ENCODE measurements at places on chromosomes 7 and 10. TPM values are rescaled to one million over a fixed set of nuclear protein-coding genes. Genes with fewer than 3 reads are reported as not detected.
A peak's percentile ranks its signal among the peaks of the same experiment; 100 is the strongest.

The FGFR2 gene
- total RNA-seq = not detected

The AKR1D1 gene
- not detected for total RNA-seq

The OR6B1 gene
- total RNA-seq = not detected

The LOXL4 gene
- not detected for total RNA-seq

The FAM13C gene
- 0.21 TPM for total RNA-seq

The FAM237B gene
- not detected for total RNA-seq

The CRYGN gene
- 0.74 TPM for total RNA-seq

The EPDR1 gene
- 1.8 TPM for total RNA-seq

The OPALIN gene
- total RNA-seq = not detected

The LRRTM3 gene
- not detected for total RNA-seq

- no peaks in the 10 kb centered on the region for H3K36me3 ChIP-seq
- H3K4me1 ChIP-seq = peaks cover 19% of the 10 kb centered on the region
- no peak for DNase-seq
- H3K4me3 ChIP-seq = peak overlapping the region; percentile 80
Measured at GRCh38 chr10:24953675-24954074, 1.3 kb upstream of the PRTFDC1 start.

DNA sequence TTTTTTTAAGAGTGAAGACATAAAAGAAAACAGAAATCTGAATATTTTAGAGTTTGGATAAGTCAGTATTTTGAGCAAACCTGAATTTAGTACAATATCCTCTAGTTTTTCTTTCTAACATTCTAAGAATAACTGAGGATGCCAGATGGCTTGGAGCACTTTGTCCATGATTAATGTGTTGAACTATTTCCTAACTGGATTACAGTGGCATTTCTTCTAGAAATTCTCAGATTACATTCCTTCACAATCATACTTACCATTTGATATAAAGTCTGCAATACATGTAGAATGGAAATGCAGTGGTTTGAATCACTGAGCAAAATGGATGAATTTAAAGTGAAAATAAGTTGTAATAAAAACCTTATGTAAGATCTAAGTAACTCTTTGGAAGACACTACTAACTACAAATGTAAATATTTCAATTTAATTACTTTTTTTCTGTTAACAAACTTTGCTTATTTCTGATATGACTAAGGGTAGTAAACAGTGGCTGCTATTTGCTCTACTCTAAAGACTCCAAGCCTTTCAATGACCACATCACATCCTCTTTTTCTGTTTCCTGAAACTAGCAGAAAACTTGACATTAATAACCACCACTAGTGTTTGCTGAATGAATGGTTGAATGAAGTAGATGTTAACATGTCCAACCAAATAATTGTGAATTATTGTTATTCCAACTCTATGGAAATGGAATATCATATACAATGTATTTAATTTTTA lies 102.8 kb downstream of the PRKG1 start:
- no peaks in the 10 kb centered on the region for H3K4me1 ChIP-seq
- H3K4me3 ChIP-seq = no peak overlapping the region
- no peaks in the 10 kb centered on the region for H3K36me3 ChIP-seq

DNA sequence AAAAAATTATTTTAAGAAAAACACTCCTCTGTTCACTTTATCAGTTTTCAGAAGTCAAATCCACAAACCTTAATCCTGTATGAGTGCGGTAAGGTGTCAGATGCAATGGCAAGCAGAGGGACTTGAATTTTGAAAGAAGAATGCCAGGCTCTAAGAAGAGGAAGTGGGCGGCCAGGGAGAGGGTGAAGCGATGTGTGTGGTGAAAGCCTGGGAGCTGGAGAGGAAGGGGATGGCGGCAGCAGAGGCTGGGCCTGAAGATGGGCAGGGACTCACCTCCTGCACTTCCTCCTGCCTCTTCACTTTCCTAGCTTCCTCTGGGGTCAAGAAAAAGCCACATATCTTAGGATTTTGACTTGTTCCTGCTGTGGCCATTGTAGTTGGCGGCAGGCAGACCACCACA lies 609.6 kb downstream of the PARD3 start:
- no peak overlapping the region for H3K27ac ChIP-seq
- H3K4me3 ChIP-seq = no peak overlapping the region
- H3K4me1 ChIP-seq = peaks cover 5% of the 10 kb centered on the region
- DNase-seq = no peak
- no peaks in the 10 kb centered on the region for H3K27me3 ChIP-seq
- no peaks in the 10 kb centered on the region for H3K36me3 ChIP-seq

- H3K27ac ChIP-seq = no peak overlapping the region
- H3K4me1 ChIP-seq = peaks cover 1% of the 10 kb centered on the region
Measured at GRCh38 chr7:32948202-32948601, 9.0 kb upstream of the FKBP9 start.

- DNase-seq = no peak
- H3K27me3 ChIP-seq = peaks cover 15% of the 10 kb centered on the region
- no peaks in the 10 kb centered on the region for H3K4me1 ChIP-seq
- H3K27ac ChIP-seq = no peak overlapping the region
Measured at GRCh38 chr10:87696922-87697745, 37.5 kb downstream of the PAPSS2 start.

- peaks cover 6% of the 10 kb centered on the region for H3K4me1 ChIP-seq
- H3K4me3 ChIP-seq = no peak overlapping the region
- no peaks in the 10 kb centered on the region for H3K27me3 ChIP-seq
- no peaks in the 10 kb centered on the region for H3K36me3 ChIP-seq
- H3K27ac ChIP-seq = no peak overlapping the region
Measured at GRCh38 chr10:16828701-16829175, 11.5 kb upstream of the RSU1 start.

- H3K4me1 ChIP-seq = no peaks in the 10 kb centered on the region
- H3K4me3 ChIP-seq = no peak overlapping the region
- no peak overlapping the region for H3K27ac ChIP-seq
- H3K27me3 ChIP-seq = no peaks in the 10 kb centered on the region
- DNase-seq = no peak
Measured at GRCh38 chr10:27197980-27198620, 42.5 kb downstream of the ACBD5 start.

- DNase-seq = no peak
- no peak overlapping the region for H3K4me3 ChIP-seq
- no peaks in the 10 kb centered on the region for H3K36me3 ChIP-seq
- no peak overlapping the region for H3K27ac ChIP-seq
Measured at GRCh38 chr10:62333988-62334682, 40.0 kb upstream of the ZNF365 start.

DNA sequence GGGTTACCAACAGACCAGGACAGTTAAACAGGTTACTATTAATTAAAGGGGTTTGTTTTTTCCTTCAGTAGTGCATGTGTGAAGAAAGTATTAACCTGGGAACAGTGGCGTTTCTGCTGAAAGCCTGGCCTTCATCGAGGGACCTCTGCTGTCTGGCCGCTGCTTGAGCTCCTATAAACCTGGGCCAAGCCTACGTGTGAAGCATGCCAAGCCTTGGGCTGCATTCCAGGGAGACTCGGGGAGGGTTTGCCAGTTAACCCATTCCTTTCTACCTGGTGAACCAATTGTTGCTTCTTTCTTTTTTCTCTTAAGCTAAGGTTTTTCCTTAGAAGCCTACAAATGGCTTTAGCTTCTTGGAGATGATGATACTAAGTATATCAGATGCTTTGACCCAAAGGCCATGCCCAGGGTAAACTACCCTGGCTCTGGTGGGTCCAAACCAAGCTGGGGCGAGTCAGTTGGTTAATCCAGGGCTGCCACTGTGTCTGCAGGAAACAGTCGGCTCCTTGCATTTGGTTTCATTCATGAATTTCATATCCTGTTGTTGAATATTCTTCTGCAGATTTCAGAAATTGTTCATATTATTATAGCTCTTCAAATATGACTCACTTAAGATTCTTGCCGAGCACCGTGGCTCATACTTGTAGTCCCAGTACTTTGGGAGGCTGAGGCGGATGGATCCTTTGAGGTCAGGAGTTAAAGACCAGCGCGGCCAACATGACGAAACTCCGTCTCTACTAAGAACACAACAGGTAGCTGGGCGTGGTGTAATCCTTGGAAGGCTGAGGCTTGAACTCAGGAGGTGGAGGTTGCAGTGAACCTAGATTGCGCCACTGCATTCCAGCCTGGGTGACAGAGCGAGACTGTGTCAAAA lies 23.8 kb downstream of the PFKP start:
- H3K4me1 ChIP-seq = peaks cover 63% of the 10 kb centered on the region
- peak; percentile 26 for DNase-seq
- peak overlapping the region; percentile 87 for H3K27ac ChIP-seq
- H3K27me3 ChIP-seq = no peaks in the 10 kb centered on the region

DNA sequence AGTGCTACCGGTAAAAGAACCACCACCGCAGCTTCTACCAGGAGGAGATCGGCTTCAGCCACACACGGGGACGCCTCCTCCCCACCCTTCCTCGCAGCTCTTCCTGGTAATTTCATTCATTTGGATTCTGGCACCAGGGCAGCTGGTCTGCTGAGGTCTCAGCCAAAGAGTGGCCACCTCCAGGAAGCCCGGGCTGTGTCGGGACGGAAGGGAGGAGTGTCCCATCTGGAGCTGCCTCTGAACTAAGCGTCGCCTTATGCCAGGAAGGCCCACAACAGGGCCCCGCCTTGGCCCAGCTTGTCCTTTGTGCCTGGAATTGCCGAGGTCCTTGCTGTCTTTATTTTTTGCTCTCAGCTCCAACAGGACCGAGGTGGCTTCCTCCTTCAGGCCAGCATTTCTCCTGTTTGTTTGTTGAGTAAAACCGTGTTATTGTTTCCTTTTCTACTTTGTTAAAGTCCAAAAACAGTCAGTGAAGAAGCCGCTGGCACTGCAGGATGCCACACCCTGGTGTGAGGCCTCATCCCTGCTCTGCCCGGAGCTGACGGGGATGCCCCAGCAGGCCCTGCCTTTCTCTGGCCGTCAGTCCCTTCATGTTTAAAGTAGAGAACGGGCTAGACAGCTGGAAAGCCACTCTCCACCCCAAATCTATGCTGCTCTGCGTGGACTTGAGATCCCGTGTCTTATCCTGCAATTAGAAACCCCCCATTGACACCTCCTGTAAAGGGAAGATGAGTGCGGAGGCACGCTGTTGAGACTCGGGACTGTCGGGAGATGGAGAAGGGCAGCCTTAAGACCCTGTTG lies 24.5 kb upstream of the TTYH3 start:
- no peaks in the 10 kb centered on the region for H3K36me3 ChIP-seq
- H3K27ac ChIP-seq = no peak overlapping the region
- H3K27me3 ChIP-seq = no peaks in the 10 kb centered on the region
- no peak for DNase-seq

DNA sequence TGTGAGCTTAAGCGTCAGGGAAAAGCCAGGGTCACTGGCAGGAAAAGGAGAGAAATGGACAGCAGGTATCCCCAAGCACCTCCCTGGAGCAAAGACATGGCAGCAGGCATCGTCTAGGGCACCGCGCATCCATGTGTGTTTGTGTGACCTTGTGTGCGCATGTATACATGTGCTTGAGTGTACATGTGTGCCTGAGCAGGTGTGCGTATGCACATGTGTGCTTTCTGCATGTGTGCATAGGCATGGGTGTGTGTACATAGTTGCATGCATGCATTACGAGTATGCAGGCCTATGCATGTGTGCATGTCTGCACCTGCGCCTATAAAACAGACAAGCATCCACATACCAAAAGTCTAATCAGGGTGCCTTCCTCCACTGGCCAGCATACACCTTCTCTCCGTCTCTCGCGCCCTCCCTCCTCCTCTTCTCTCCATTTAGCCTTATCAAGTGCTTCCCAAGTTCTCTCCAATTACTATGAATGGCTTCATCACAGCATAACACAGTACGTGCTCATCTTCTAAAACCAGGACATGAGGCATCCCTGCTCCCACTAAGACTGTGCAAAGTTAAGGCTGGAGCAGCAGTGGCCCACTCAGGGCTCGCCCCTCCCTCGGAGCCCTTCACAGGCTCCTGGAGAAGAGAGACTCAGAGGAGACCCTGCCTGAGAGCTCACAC lies 30.6 kb downstream of the RASGEF1A start:
- no peak overlapping the region for H3K27ac ChIP-seq
- H3K27me3 ChIP-seq = peaks cover 10% of the 10 kb centered on the region
- H3K4me3 ChIP-seq = no peak overlapping the region
- H3K36me3 ChIP-seq = no peaks in the 10 kb centered on the region
- DNase-seq = no peak

DNA sequence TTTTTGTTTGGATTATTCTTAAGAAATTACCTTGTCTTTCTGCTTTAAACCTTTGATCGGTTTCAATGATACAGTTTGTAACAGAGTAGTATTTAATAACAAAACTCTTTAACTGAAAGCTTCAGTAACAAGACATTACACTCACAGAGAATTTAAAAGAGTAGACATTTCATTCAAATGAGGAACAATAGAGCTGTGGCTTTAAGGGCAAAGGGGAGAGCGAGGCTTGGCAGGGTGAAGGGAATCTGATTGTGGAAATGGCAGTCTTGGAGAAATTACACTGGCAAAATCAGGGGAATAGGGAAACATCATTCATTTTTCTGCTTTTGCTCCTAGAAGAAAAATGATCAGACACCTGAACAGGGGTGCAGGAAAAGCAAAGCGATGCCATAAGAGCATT lies 5.1 kb upstream of the HIPK2 start:
- DNase-seq = no peak
- no peak overlapping the region for H3K27ac ChIP-seq
- H3K36me3 ChIP-seq = peaks cover 2% of the 10 kb centered on the region
- peaks cover 3% of the 10 kb centered on the region for H3K4me1 ChIP-seq
- no peak overlapping the region for H3K4me3 ChIP-seq

- no peaks in the 10 kb centered on the region for H3K36me3 ChIP-seq
- peaks cover 10% of the 10 kb centered on the region for H3K4me1 ChIP-seq
Measured at GRCh38 chr7:16754856-16755317, 1.3 kb downstream of the TSPAN13 start.

GRCh38 chr7:65304175-65304574 lies 69.5 kb upstream of the ZNF92 start:
- no peak overlapping the region for H3K27ac ChIP-seq
- H3K4me3 ChIP-seq = no peak overlapping the region
- H3K27me3 ChIP-seq = peaks cover 6% of the 10 kb centered on the region

GRCh38 chr10:31961277-31962074 lies 32.8 kb upstream of the ARHGAP12 start:
- H3K27me3 ChIP-seq = no peaks in the 10 kb centered on the region
- H3K36me3 ChIP-seq = peaks cover 1% of the 10 kb centered on the region
- peaks cover 28% of the 10 kb centered on the region for H3K4me1 ChIP-seq

DNA sequence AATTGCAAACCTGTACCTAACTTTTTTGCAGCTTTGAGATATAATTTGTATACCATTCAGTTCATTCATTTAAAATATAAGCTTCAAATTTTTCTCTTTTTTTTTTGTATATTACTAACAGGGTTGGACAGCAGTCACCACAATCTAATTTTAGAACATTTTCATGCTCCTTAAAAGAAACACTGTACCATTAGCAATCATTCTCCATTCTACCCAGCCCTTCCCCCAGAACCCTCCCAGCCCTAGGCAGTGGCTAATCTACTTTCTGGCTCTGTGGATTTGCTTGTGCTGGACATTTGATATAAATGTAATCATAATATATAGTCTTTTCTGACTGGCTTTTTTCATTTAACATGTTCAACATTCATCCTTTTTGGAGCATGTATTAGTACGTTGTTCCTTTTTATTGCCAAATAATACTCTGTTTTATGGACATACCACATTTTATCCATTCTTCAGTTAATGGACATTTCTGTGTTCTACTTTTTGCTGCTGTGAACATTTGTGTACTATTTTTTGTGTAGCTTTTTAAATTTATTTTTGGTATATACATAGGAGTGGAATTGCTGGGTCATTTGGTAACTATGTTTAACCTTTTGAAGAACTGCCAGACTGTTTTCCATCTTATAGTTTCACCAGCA lies 40.9 kb upstream of the ST7 start:
- H3K4me1 ChIP-seq = peaks cover 9% of the 10 kb centered on the region
- DNase-seq = no peak
- no peak overlapping the region for H3K27ac ChIP-seq
- peaks cover 47% of the 10 kb centered on the region for H3K36me3 ChIP-seq
- H3K27me3 ChIP-seq = no peaks in the 10 kb centered on the region

- H3K4me1 ChIP-seq = peaks cover 82% of the 10 kb centered on the region
- peak overlapping the region; percentile 90 for H3K27ac ChIP-seq
- peak overlapping the region; percentile 87 for H3K4me3 ChIP-seq
- no peak for DNase-seq
Measured at GRCh38 chr10:119535837-119536507, 6.5 kb downstream of the RGS10 start.

All from activated naive CD8-positive, alpha-beta T cell treated with anti-CD3 and anti-CD28 coated beads for 36 hours (primary cell).